ENCODE measurements at places on chromosomes 16 and 17.

GRCh38 chr16:9091867-9092281 lies 430 bp downstream of the HAPSTR1 start:
- DNase-seq = no peak

DNA sequence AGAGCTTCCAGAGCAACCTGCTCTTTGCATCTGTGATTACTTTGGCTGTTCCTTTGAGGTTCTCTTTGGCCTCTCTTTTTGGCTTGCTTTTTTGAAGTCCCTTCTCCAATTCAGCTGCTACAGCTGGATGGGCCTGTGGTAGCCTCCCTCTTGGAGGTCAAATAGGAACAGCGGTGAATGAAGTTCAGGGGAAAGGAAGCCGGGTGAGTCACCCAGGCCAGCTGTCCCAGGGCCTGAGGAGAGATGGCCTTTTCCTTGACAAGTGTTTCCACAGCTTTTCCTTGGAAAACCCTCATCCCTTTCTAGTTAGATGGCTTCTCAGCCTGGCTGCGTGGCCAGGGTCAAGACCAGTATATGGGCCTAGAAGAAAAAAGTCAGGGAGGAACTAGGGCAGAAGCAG lies 103.1 kb downstream of the STX8 start:
- DNase-seq = no peak

DNA sequence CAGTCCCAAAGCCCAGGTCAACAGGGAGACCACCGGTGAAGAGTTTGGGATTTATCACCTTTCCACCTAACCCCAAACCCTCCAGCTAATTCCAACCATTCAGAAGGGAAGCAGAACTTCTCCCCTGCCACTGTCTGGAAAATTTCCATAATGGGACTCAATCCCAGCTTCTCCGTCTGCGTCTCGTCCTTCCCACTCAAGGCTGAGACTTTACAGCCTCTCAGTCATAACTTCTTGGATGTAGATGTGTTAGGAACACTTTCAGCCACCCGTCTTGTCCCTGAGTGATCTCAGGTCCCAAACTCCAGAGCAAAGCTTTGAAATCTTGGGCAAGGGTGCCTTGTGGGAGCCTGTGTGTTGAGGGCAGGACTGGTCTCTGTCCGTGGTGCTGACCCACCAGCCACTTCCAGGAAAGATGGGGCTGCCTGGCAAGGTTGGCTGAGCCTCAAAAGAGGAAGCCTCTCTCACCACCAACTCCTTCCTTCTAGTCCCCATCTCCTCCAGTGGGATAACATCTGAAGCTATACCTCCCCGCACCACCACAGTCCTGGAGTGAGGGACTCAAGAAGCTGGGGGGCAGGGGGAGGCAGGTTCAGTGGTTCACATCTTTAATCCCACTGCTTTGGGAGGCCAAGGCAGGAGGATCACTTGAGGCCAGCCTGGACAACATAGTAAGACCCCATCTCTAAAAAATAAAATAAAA lies 9.3 kb downstream of the GAS2L2 start:
- no peak for DNase-seq

DNA sequence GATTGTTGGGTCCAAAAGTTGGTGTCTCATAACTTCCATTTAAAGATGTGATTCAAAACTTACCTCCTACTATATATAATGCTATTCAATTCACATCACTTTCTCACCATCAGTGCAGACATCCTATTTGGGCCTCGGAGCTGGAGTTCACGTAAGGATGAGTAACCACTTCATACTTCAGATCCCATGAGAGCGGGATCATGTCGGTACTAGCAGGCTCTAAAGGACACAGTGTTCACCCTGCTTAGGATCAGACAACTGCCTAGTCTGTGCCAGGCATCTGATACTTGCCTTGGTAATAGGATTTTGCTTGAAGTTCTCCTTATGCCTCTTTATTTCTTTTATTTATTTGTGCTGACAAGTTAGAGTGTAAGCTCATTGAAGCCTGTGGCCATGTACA lies 39.5 kb downstream of the RBFOX1 start:
- no peak for DNase-seq

DNA sequence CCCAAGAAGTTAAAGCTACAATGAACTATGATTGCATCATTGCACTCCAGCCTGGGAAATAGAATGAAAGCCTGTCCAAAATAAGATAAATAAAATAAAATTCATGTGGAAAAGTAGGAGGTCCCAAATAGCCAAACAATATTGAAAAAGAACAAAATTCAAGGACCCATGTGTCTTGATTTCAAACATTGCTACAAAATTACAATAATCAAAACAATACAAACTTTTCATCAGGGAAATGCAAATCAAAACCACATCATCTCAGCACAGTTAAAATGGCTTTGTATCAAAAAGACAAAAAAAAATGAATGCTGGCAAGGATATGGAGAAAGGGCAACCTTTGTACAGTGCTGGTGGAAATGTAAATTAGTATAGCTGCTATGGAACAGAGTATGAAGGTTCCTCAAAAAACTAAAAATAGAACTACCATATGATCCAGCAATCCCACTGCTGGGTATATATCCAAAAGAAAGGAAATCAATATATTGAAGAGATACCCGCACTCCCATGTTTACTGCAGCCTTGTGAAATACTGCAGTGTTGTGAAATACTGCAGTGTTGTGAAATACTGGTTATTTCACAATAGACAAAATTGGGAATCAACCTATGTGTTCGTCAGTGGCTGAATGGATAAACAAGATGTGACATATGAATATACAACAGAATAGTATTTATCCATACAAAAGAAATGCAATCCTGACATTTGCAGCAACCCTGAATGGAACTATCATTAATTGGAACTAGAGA lies 24.5 kb upstream of the ZNF287 start:
- no peak for DNase-seq

GRCh38 chr16:57862698-57863433 lies 60.6 kb upstream of the KIFC3 start:
- no peak for DNase-seq

- DNase-seq = peak; percentile 11
Measured at GRCh38 chr17:52383493-52384100, 225.1 kb upstream of the CA10 start.

- no peak for DNase-seq
Measured at GRCh38 chr17:351875-352420, 659 bp downstream of the RPH3AL start.

DNA sequence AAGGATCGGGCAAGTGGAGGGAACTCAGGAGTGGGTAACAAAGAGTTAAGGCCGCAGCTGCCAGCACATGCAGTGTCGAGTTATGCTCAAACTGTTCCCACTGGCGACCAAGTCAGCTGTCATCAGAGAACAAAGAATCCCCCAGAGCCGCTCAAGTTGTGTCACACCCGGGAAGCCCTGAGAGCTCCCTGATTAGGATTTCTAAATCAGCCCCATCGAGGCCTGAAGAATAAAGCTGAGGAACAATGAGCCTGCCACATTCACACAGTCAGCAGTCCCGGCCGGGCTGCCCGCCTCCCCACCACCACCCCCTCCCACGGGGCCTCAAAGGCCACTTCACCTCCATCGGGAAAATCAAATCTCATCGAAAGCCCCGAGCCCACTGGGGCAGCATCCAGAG lies 84.5 kb downstream of the SOX9 start:
- no peak for DNase-seq

DNA sequence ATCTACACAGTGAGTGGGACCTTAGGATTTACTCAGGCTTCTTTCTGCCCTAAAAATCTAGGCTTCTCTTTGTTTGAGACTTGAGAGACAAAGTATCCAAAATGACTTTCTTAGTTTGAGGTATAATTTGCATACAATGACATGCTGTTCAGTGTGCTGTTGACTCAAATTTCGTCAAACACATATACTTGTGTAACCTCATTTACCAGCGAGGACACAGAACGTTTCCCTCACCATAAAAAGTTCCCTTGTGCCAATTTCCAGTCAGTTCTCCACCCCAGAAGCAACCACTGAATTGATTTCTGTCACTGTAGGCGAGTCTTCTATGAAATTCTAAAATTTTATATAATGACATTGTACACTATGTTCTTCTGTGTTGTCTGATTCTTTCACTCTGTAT lies 68.0 kb upstream of the MAF start:
- no peak for DNase-seq

DNA sequence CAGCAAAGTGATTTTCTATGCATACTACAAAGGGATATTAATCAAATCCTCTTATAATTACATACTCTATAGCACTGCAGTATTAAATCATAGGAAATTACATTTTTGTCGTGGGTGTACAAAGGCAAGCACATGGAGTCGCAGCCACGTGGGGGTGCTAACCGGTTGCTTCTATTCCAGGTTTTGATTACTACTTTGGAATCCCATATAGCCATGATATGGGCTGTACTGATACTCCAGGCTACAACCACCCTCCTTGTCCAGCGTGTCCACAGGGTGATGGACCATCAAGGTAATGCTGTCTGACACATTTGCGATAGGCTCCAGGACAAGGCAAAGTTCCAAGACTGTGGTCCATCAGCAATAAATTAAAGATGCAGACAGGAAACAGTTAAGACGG lies 60.1 kb downstream of the ARSG start:
- DNase-seq = no peak

- DNase-seq = no peak
Measured at GRCh38 chr16:51542981-51543815, 392.1 kb upstream of the SALL1 start.

- DNase-seq = no peak
Measured at GRCh38 chr17:50149091-50149416, 1.4 kb downstream of the PPP1R9B start.

- no peak for DNase-seq
Measured at GRCh38 chr16:77396461-77396860, 38.4 kb downstream of the ADAMTS18 start.

- DNase-seq = no peak
Measured at GRCh38 chr16:11494433-11494832, 92.3 kb downstream of the LITAF start.

DNA sequence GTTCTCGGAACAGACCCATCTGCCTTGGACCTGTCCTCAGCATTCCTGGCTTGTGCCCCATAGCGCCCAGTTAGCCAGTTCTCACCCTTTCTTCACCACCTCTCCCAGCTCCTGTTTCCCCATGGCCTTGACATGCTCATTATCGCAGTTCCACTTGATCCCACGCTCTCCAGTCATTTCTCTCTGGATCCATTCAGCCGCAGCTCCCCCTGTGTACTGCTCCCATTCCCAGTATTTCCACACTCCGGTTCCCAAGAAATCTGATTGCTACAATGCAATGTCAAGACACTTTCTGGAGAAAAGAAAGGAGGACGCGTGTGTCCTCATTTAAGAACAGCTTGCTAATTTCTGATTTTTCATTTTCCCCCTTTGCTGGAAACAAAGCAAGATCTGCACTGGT lies 55.4 kb downstream of the TMEM186 start:
- DNase-seq = no peak

GRCh38 chr17:80919331-80920311 lies 72.0 kb upstream of the CHMP6 start:
- DNase-seq = no peak

DNA sequence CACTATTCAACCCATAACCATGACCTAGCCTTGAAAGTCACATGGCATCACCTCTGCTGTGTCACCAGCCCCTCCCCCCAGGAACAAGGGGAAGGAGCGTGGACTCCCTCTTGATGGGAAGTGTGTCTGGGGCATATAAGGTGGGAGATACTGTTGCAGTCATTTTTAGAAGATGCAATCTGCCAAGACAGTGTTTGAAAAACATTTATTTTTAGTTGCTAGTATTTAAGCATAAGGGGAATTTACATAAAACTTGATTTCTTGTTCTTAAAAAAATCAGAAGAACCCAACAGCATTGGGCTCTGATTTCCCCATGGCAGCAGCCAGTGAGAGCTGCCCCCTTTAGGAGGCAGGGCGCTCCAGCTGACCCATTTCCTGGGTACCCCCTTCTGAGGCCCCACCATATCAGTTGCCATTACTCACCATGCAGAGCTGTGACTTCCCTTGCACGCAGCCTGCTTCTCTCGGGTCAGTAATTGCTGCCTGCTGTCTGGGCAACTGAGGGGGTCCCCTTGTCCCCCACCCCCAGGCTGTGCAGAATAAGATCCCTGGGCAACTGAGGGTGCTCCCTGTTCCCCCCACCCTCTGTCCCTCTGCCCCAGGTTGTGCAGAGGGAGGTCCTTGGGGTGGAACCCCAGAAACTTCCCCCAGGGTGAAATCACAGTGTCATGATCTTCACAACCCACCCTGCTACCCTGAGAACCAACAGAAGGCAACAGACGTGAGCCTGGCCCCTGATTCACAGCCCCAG lies 11.8 kb upstream of the CDC42EP4 start:
- DNase-seq = no peak

DNA sequence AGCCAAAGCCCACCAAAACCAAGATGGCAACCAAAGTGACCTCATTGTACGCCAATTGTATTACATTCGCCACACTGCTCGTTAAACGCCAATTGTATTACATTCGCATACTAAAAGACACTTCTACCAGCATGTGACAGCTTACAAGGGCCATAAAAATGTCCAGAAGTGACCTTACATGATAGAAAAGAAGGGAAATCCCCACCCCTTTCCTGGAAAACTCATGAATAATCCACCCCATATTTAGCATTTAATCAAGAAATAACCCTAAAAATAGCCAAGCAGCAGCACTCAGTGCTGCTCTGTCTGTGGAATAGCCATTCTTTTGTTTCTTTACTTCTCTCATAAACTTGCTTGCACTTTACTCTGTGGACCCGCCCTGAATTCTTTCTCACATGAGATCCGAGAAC lies 25.7 kb downstream of the PSMD7 start:
- DNase-seq = no peak

DNA sequence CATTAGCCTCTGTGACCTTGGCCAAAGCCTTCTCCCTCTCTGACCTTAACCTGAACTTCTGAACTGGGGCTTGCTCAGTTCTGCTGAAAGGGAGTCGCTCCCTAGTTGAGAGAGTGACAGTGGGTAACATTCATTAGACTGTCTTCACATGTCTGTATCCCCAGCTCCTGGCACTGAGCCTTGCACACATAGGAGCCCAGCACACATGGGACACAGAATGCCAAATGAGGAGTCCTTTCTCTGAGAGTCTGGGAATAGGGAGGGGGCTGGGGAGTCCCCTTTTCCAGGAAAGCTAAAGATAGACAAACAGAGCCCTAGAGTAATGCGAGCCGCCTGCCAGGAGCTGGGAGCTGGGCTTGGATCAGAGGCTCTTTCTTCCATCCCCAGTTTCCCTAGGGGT lies 2.5 kb downstream of the TAC4 start:
- no peak for DNase-seq

DNA sequence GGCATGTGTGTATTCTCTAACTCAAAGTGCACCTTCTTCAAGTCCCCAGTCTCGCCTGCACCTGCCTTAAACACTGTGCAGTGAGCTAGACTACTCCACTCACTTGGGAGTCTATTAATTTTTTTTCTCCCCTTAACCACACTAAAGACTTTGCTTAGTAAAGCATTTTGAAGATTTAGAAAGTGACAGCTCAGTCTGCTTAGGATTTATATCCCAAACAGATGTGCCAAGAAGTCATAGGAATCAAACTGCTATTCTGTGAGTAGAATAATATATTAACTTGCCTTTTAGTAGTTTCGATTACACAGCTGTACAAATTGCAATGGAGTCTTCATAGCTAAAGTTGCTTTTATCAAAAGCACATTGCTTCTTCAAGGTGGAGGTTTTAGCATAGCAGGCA lies 47.2 kb upstream of the MED13 start:
- no peak for DNase-seq

- no peak for DNase-seq
Measured at GRCh38 chr17:52827526-52827925, 669.0 kb upstream of the CA10 start.

- DNase-seq = no peak
Measured at GRCh38 chr16:25023556-25023955, 8.4 kb upstream of the ARHGAP17 start.

Data from stromal cell of bone marrow (primary cell).